NCI-H2029 (cell line): ENCODE measurements at places on chromosomes 1 and 21.

DNA sequence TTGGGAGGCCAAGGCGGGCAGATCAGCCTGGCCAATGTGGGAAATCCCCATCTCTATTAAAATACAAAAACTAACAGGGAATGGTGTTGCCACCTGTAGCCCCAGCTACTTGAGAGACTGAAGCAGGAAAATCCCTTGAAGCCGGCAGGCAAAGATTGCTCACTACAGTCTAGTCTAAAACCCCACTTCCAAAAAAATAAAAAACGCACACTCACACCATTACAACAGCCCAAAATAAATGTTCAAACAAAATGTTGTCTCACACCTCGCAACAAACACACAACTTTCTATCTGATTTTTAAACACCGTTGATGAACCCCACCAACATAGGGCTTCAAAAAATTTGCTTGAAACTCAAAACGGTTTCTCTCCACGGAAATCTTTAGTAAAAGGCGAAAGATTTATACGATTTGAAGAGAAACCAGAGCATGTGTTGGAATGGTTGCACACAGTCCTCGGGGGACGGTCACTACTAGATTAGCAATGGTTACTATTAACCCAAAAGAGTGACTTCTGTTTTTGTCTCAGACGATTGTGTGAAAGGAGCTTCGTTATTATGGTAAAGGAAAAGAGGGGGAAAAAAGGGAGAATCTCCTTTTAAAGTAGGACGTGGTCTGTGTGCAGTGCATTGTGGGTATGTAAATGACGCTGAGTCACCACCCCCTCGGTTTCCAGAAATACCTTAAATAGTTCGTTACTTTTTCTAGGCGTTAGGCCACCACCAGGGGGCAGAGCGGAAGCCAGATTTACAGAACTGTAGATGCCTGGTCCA, at the start of gene RNU5D-1:
Gene RNU5D-1 (minus strand): TSS at position 430 of the 772 bp plus-strand sequence.
- peak; percentile 98 for DNase-seq

GRCh38 chr1:60213253-60213652, 139.7 kb upstream of the C1orf87 start:
- DNase-seq: no peak

- no peak for DNase-seq
Measured at GRCh38 chr1:21663951-21664805, 5.0 kb downstream of the RAP1GAP start.

- DNase-seq: no peak
Measured at GRCh38 chr1:10616696-10617095, 141.9 kb downstream of the PEX14 start.

GRCh38 chr1:33341190-33341589, 20.3 kb upstream of the A3GALT2 start:
- no peak for DNase-seq

DNA sequence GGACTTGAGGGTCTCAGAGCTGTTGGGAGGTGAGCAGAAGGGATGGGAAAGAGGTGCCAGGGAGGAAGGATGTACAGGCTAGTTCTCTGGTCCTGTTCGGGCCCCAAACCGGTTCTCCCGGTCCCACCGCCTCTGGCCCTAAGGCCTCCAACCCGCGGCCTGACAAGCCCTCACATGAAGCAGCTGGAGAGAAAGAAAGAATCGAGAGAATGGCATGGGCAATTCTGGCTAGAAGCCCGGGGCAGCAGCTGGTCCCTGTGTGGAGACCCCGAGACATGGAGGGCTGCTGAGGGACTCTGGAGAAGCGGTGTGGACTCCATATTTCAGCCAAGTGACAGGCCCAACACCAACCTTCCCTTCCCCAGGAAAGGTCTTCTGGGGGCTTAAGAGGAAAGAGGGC, 730 bp downstream of the CDC42SE1 start:
- DNase-seq: peak; percentile 42

DNA sequence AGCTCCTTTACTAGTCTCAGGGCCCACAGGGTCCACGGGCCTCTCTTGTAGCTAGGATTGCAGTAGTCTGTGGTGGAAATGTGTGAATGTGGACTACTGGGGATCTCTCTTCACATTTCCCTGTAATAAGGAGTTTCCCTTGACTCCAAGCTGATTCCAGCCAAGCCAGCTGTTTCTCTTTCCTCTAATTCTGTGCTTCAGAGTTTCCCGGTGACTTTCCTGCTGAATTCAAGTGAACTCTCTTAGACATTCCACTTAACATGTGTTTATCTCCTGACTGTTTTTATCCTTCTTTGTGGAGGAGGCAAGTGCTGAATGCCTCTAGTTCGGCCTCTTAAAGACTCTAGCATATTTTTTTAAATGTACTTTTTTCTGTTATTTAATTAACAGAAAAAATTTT, 354.0 kb upstream of the RGS18 start:
- DNase-seq: no peak

- DNase-seq: no peak
Measured at GRCh38 chr1:26556111-26556510, 26.6 kb downstream of the RPS6KA1 start.

GRCh38 chr21:35309316-35309715, 260.2 kb upstream of the RUNX1 start:
- DNase-seq: no peak

GRCh38 chr1:10451287-10451686, 1.5 kb downstream of the CORT start:
- DNase-seq: no peak

- DNase-seq: peak; percentile 64
Measured at GRCh38 chr1:91402023-91402422, 2.6 kb downstream of the HFM1 start.

- no peak for DNase-seq
Measured at GRCh38 chr1:6785728-6786505, 663 bp downstream of the CAMTA1 start.

- peak; percentile 54 for DNase-seq
Measured at GRCh38 chr1:21220815-21221214, 44.1 kb upstream of the EIF4G3 start.

- no peak for DNase-seq
Measured at GRCh38 chr21:16262091-16262490, 532.3 kb downstream of the USP25 start.

DNA sequence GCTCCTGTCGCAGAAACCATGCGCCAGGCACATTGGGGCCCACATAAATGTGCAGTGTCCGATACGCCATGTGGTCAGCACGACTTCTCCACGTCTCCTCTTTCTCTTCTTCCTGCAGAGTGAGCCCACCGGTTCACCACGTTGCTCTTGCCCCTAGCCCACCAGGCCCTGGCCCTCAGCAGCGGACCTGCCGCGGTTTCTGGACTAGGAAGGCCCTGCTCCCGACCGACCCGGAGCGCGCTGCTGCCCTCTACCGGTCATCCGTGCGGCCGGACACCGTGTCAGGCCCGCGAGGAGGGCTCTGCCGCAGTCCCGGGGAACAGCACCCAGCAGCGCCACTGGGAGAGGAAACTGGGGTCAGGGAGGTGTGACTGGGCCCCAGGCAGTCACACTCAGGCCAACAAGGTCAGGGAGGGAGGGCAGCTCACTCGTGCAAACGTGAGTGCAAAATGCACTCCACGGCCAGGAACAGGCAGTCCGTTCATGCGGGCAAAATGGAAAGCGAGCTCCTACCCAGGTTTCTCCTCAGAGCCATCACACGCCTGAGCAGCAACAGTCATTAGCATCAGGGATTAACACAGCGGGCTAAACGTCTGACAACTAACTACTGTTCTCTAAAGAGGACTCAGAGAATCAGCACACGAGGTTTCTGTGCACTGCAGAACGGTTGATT, 13.7 kb downstream of the TLR5 start:
- no peak for DNase-seq

DNA sequence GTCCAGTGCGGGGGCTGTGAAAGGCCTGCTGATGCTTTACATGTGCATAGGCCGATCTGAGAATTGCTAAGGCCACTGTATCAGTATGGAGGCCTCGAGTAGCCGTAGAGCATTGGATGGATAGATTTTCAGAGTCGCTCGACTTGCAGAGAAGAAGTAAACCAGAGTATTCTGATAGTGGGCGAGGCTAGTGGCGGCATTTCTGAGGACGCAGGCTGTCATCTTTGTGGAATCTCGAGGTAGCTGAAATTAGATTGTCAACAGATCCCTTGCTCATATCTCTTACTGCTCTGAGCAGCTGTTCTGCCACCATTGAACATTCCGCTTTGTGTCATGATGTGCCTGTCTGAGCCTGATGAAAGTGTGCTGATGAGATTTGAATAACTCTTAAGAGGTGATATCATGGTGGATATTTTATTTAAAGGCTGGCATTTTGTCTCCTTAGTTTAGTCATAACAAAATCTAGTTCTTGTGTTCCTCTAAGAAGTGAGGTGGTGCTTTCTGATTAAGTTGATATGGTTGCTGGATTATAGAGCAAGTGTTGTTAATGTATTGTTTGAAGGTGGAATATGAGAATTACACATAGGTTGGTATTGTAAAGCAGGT, 1.5 kb downstream of the KIF1B start:
- DNase-seq: no peak

GRCh38 chr1:154912755-154913154, 23.8 kb downstream of the PMVK start:
- DNase-seq: no peak

GRCh38 chr21:18049461-18049860, 195.2 kb upstream of the CHODL start:
- no peak for DNase-seq

GRCh38 chr1:214362188-214362882, 81.4 kb downstream of the SMYD2 start:
- DNase-seq: no peak

DNA sequence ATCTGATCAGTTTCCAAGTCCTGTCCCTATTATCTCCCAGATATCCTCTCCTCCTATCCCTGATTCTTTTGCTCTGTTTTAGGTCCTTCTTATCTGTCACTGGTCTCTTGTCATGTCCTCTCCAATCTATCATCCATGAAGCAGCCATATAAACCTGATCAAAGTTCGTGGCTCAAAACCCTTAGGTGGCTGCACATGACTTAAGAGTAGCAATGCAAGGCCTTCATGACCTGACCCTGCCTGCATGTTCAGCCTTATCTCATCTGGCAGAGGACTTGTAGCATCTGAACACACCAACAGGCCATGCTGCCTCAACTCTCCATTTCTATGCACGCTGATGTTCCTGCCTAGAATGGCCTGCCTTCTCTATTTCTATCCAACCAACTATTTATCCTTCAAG, 65.2 kb downstream of the NOS1AP start:
- no peak for DNase-seq

- no peak for DNase-seq
Measured at GRCh38 chr1:3714284-3714741, 37.9 kb upstream of the CCDC27 start.

GRCh38 chr1:199292896-199293295, 654.1 kb downstream of the PTPRC start:
- DNase-seq: no peak

DNA sequence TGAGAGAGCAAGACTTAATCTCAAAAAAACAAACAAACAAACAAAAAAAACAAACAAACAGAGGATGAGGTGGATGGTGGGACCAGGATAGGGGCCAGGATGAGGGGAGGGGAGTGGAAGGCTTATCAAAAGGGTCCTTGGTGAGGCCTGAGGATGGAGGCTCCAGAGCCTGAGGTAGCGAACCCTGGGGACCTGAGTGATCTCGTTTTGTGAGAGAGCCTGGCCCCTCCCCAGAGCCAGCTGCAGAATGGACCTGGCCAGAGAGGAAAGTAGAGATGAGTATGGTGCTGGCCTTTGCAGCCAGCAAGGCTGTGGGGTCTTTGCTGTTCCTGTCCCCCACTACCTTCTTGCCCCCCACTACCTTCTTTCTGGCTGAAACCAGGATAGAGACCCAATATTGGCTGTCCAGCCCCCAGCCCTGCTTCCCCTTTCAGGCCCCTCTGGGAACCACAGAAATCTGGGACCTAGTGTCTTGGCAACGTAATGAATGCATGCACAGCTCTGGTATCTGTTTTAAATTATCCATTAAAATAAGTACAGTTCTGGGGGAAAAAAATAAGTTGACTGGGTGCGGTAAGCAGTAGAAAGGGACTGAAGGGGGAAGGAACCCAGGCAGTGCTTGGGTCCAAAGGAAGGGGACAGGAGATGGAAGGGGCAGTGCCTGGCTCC, 1.1 kb upstream of the LMNA start:
- no peak for DNase-seq

- no peak for DNase-seq
Measured at GRCh38 chr1:165686121-165686970, 12.0 kb downstream of the ALDH9A1 start.

DNA sequence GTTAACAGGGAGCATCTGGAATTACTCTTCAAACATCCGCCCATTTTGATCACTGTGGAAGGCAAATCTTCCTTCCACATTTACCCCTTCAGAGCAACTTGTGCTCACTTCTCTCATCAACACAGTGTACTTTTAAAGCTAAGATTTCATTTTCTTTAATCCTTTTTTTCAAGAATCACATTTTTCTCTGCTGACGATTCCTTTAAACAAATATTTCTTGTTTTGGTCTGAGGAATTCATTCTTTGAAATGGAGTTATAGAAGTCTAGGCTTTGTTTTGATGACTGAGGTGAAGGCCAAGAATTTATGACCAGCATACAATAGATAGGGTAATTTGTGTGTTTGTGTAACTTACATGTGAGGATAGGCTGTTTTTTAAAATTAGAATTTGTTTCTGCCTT, 25.6 kb downstream of the LRRC42 start:
- no peak for DNase-seq

DNA sequence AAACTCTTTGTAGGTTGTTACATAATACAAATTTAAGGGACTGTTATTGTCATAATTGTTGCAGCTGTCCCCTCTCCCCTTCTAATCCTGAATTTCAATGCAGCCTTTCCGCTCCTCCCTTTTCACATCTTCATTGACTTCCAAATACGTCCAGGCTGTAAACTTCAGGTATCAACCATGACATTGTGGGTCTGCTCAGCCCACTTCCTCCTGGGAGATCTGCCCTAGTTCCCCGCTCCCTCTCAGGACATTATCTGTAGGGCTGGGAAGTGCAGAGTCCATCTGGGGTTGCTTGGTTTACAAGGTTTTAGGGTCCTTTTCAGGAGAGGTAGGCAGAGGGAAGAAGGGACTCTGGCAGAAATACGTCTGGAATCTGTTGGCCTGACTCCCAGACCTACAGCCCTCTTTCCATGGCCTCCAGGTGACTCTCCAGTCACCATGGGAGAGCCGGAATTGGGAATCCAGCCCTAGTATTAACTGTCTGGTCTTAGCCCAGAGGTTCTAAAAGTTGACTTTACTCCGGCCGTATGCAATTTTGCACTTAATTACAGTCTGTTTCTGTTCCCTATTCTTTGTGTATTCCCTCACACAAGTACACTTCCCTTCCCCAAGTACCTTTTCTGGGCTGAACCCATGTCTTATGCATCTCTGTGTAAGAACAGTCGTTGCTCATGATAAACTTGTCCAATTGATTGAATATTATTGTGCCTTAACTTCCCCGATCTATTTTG, 4.7 kb upstream of the DENND2D start:
- no peak for DNase-seq

DNA sequence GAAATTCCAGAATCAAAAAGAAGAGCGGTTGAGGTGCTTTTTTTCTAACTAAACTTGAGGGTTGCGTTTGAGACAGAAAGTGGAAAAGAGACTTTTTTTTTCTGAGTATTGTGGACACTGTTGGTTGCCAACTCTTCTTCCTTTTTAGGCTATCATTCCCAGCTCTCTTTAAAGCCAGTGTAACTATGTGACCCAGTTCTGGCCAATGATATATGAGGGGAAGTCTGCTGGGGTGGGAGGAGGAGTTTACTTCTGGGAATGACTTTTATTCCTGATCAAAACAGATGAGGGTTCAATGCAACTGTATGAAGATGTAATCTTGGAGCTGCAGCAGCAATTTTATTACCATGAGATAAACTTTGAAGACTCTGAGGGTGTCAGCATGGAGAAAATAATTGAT, 17.3 kb upstream of the NMNAT2 start:
- DNase-seq: no peak
